ENCODE measurements at places on chromosomes 13 and 19.

DNA sequence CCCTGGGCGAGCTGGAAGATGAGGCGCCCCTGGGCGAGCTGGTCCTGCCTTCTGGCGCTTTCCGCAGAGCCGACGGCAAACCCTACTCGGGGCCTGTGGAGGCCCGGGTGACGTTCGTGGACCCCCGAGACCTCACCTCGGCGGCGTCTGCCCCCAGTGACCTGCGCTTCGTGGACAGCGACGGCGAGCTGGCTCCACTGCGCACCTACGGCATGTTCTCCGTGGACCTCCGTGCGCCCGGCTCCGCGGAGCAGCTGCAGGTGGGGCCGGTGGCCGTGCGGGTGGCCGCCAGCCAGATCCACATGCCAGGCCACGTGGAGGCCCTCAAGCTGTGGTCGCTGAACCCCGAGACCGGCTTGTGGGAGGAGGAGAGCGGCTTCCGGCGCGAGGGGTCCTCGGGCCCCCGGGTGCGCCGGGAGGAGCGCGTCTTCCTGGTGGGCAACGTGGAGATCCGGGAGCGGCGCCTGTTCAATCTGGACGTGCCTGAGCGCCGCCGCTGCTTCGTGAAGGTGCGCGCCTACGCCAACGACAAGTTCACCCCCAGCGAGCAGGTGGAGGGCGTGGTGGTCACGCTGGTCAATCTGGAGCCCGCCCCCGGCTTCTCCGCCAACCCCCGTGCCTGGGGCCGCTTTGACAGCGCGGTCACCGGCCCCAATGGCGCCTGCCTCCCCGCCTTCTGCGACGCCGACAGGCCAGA is 6.3 kb downstream of the CILP2 start:
- no peak for DNase-seq

DNA sequence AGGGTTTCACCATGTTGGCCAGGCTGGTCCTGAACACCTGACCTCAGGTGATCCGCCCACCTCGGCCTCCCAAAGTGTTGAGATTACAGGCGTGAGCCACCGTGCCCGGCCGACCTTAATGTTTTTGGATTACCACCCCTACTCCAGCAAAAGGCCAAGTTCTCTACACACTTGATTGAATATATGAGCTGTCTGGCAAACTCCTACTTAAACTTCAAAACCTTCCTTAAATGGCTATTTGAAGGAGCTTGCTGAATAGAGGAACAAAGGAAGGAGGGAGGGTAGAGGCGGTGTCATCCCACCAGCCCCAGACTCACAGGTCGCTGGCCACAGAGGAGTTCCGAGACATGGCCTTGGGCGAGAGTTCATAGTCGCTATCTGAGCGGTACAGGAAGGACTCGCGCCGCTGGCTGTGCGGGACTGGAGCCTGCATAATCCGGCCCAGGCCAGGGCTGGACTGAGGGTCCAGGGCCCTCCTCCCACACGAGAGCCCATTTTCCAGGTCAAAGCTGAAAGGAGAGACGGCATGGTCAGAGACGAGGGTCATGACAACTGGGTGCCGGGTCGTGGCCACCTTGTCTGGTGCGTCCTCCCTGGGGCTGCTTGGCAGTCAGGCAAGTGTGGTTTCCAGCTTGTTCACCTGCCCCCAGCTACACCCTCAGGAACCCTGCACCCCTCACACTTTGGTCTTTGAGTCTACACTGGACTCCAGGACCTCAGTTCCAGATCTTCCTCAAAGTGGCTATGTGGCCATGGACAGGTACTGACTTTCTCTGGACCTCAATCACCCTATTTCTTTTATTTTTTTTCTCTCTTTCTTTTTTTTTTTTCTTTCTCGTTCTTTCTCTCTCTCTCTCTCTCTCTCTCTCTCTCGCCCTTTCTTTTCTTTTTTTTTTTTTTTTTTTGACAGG is 4.2 kb downstream of the PDE4C start:
- no peak for DNase-seq

DNA sequence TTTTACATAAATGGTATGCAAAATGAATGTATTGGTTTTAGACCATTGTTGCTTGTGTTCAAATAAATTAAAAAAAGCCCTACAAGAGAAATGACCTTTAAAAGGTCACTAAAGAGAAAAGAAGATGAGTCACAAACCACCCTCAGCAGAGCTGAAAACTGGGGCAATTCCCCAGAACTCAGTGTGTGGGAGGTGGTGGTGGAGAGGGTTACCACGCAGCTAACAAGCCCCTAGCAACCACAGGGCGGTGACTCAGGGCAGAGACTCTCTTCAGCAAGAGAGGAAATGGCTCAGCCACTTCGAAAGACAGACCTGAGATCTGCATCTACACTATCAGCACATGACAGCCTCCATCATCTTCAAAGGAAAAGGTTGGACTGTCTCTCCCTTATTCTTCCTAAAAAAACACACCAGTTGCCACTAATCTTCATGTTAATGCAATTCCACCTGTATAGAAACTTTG is 29.4 kb upstream of the NDFIP2 start:
- DNase-seq: peak; percentile 95

GRCh38 chr13:108943842-108944241 is 314.4 kb downstream of the MYO16 start:
- no peak for DNase-seq

DNA sequence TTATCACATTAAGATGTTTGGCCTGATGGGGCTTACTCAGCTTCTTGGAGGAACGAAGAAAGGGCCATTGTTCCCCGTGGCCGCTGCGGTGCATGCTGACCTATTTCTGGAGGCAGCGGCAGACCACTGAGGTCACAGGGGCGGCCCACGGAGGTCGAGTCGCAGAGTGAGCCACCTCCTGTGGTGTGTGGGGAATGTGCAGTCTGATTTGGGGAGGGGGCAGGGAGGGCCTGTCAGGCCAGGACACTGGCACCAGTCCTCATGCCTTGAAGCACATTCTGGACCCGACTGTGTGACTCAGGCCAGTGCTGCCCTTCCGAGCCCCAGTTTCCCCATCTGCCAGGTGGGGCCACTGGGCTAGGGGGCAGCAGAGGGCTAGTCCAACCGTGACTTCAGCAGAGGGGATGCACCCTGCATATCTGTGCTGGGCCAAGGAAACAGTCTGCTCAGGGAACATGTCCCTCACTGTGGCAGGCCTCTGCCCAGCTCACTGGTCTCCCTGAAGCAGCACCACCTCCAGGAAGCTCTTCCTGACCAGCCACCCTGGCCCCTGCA is 6.3 kb downstream of the SLC7A10 start:
- DNase-seq: no peak

GRCh38 chr19:49395581-49396407 is 7.7 kb downstream of the KASH5 start:
- DNase-seq: no peak

DNA sequence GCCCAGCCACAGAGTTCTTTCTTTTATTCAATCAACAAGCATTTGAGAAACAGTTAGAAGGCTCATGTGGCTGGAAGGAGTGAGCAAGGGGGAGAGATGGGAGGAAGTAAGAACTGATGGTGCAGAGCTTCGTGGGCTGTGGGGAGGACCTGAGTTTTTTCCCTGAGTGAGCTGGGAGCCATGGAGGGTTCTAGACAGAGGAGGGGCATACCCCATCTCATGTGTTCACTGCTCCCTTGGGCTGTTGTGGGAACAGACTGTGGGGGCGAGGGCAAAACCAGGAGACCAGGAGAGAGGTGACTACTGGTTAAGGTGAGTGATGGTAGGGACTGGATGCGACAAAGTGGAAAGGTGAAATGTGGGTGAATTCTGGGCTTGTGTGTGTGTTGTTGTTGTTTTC is 2.4 kb upstream of the PKN1 start:
- no peak for DNase-seq

DNA sequence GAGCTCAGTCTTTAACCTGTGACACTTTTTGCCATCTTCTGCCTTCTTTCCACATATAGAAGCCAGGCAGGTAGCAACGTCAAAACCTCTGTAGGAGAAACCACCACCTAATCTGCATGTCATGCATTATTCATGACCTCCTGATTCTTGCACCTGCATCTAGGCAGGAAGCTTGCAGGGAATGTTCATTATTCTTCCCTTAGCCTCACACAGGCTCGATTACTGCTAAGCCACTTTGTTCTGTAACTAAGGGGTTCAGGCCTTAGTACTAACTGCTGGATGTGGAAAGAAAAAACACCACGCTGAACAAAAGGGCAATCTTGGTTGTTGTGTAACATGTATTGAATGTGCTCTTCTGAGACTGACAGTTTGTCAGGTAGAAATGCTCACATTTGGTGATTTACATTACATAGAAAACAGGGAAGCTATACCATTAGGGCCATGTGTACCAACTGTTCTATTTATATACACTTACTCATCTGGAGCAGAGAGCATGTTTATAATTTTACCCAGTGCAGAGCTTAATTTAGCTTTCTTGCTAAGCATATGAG is 366.9 kb downstream of the KLF12 start:
- DNase-seq: no peak

- DNase-seq: no peak
These were observed 9.9 kb upstream of the ZNF227 start for GRCh38 chr19:44202470-44202869.

GRCh38 chr19:54660964-54661363 is 1.8 kb upstream of the LILRB4 start:
- DNase-seq: no peak

- no peak for DNase-seq
These were observed 626 bp upstream of the ATP5F1D start for GRCh38 chr19:1240925-1241324.

DNA sequence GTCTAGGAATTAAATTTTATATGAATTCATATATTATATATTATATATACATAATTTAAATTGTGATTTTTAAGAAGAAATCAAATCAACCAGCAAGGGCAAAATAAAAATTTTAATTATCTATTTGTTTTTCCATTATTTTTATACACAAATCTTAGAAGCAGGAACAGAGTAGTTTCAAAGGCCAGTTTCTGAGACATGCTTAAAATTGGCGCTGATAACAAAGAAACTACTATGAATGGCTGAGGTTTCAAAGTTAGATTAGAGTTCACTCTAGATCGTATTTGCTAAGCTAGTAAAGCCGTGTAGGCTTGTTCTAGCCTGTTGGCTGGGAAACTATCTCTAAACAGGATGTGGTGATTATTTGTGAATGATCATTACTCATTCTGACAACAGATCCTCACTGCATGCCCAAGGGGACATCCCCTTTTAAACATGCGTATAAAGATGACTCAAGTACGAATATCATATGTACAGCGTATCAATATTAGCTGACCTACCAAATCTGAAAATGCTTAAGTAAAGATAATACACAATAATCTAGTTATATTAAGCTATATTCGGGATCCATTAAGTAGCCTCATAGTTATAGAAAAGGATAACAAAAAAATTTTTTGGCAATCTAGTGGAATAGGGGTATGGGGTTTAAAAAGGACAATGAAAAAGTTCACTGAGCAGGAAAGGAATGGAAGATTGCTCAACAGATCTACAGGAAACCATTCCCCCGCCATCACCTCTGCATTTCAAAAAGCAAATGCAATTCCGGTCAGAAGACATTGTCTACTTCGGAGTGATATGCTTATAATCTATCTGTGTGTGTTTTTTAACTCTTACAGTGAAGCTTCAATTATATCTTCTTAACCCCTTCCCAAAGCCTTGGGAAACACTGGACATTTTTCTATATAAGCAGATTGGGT is 150.1 kb downstream of the SHISA2 start:
- peak; percentile 4 for DNase-seq

- no peak for DNase-seq
These were observed 65.5 kb downstream of the STK24 start for GRCh38 chr13:98511435-98511834.

DNA sequence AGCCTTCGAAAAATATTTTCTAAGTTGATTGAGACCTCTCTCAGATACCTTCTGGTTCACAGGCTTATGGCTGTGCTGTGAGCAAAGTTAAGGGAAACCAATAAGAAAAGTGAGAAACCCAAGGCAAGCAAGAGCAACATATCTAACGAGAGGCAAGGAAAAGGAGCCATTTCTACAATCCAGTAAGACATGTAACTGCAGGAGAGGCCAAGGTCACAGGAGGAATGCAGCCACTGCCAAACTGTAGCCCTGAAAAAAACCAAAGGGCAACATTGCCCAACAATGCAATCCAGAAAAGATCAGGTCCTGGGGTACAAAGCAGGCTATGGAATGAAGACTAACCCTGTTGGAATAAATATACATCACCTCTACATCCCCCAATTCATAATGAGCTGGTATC is 21.3 kb downstream of the SCGB2B2 start:
- no peak for DNase-seq

DNA sequence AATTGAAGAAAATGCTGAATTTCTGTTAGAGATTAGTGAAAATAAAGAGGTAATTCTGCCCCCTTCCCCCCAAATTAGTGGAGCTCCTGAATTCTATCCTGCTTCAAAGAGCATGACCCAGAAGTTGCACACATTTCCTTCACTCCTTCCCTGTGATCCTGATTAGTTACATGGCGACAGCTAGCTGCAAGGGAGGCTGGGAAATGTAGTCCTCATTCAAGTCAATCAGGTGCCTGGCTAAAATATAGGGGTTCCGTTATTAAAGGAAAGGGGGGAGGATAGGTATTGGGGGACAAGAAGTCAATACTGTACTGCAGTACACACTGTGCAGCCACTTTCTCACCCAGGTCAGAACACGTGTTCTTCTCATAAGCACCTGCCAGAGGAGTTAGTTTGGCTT is 65.8 kb downstream of the SIPA1L3 start:
- no peak for DNase-seq

DNA sequence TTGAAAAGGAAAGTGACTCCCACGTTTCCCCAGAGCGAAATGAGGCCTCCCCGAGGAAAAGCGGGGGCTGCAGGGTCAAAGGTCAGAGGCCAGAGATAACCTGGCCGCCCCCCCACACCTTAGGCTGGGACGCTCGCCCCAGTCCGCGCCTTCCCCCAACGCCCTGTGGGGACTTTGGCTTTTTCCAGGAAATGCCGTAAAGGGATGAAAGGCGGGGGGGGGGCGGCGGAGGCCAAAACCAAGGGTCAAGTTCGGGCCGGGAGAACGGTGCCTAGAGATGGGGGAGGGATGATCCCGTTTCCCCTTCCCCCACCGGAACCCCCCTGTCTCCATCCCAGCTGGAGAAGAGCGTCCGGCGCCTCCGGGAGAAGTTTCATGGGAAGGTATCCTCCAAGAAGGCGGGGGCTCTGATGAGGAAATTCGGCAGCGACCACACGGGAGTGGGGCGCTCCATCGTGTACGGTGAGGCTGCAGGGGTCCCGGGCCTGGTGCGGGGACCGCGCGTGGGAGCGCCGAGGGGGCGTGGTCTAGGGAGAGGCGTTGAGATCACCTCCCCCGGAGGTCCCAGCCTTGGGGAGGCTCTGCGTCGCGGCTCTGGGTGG is 575 bp downstream of the SHFL start:
- no peak for DNase-seq

DNA sequence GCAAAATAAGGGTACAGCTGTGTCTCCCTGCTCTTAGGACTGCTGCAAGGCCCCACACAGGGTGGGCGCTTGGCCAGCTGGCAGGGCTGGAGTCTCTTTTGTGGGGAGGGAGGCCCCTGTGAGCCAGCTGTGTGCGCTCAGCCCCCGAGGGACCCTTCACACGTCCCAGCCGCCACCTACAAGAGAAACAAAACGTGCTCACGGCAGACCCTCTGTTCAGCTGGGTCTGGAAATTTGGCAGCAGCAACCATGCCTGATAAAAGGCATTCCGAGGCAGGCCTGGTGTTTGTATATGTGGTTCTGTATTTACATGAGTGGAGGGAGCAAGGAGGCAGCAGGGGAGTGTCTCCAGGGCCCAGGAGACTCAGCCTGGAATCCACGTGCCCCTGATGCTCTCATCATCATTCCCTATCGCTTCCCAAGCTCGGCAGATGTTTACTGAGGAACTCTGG is 49.7 kb downstream of the CRTC1 start:
- no peak for DNase-seq

Data from OCI-M1 (cell line).